ENCODE measurements at places on chromosomes 16 and 17.

GRCh38 chr17:75720656-75721462 is at the start of gene ITGB4:
TSS of gene ITGB4 (plus strand) at chr17:75721459. CDS start at chr17:75724704, 3,245 bp downstream.
- peak; percentile 53 for DNase-seq

- DNase-seq, result no peak
Measured at GRCh38 chr17:21368545-21369246, 7.5 kb upstream of the KCNJ12 start.

DNA sequence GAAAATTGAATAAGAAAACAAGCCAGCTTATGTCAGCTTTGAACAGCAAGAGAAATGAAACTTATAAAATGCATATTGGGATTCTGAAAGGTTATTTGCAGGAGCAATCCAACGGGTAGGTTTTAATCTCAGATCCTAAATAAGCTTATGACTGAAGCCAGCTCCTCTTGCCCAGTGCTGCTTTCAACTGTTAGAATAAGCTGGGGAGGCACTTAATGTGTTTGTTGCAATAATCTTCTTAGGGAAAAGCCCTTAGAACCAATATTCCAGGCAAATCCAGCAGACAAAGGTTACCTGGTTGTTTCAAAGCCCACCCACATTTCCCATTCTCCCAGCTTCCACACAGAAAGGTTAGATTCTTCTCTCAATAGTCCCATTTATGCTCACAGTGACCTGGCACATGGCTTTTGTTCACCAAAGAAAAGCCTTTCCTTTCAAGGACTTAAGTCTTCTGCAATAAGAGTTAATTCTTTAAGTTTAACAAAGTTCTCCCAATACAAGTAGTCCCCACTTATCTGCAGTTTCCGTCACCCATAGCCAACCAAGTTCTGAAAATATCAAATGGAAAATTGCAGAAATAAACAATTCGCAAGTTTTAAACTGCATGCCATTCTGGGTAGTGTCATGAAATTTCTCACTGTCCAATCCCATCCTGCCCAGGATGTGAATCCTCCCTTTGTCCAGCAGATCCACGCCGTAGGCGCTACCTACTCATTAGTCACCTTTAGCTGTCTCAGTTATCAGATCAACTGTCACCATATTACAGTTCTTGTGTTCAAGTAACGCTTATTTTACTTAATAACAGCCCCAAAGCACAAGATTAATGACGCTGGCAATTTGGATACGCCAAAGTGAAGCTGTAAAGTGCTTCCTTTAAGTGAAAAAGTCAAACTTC is 5.9 kb downstream of the TEX2 start:
- no peak for DNase-seq

DNA sequence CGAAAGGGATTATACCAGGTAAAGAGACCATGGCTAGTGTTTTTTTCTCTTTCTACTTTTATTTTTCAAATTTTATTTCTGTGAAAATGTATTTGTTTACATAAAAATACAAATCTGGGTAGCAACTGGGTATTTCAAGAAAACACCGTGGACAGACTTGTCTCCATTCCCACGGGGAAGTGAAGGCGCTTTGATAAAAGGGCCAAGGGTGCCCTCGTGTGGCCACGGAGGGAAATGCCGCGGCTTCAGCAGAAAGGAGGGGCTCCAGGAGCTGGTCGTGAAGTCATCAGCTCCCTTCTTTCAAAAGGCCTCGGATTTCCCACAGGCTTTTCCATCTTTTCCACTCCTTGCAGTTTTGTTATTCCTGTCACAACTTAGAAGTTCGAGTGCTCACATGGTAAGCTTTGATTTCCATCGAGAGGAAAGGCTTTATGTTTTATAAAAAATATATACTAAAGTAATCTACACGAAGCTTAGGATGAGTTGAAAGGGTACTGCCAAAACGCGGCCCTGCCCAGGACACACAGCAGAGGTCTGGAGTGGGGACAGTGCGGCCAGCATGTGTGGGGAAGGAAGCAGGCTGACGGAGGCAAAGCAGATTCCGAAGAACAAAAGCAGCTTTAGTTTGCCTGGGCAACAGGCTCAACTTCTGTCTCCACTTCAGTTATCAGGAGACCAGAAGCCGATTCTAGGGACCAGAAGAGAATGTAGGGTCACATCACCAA is 15.3 kb upstream of the MNT start:
- peak; percentile 92 for DNase-seq

GRCh38 chr17:16381496-16381820 is 567 bp downstream of the UBB start:
- no peak for DNase-seq

GRCh38 chr17:76492989-76493501 is 8.2 kb downstream of the RHBDF2 start:
- peak; percentile 72 for DNase-seq

GRCh38 chr17:28729950-28730330 is 1.4 kb downstream of the NEK8 start:
- DNase-seq, result no peak

DNA sequence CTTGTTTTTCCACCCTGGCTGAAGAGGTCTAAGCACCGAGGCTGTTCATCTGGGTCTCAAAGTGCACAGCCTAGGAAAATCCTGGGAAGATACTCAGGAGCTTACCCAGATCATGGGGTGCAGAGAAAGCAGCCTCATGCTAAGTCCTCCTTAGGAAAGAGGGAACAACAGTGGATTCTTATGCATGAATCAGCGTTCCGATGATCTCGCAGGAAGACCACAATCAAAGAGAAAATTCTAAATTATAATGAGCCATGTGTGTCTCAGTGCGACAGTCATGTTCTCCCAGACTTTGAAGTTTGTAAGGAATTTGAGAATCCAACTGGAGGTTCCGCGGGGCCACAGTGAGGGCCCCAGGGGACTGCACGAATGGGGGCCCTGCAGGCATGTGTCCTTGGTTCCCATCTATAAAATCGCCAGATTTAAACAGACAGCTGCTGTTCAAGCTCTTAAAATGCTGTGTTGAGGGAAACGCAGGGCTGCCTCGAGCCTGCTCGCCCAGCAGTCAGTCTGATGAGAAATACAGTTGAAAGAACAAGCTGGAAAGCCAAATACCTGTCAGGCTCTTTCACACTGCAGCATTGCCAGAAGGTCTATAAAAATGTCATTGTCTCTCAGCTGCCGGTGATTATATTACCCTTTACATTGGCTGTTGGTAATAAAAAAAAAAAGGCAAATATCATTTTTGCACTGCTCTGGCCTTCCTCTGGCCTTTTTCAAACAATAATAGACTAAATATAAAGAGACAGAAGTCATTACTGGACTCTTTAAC is 152.1 kb downstream of the PMP22 start:
- DNase-seq, result no peak

GRCh38 chr17:2157081-2157480 is 102.2 kb downstream of the HIC1 start:
- no peak for DNase-seq

GRCh38 chr16:57519796-57520360 is 16.5 kb downstream of the CCDC102A start:
- DNase-seq, result peak; percentile 87

- no peak for DNase-seq
Measured at GRCh38 chr17:11991461-11991860, 5.8 kb downstream of the ZNF18 start.

DNA sequence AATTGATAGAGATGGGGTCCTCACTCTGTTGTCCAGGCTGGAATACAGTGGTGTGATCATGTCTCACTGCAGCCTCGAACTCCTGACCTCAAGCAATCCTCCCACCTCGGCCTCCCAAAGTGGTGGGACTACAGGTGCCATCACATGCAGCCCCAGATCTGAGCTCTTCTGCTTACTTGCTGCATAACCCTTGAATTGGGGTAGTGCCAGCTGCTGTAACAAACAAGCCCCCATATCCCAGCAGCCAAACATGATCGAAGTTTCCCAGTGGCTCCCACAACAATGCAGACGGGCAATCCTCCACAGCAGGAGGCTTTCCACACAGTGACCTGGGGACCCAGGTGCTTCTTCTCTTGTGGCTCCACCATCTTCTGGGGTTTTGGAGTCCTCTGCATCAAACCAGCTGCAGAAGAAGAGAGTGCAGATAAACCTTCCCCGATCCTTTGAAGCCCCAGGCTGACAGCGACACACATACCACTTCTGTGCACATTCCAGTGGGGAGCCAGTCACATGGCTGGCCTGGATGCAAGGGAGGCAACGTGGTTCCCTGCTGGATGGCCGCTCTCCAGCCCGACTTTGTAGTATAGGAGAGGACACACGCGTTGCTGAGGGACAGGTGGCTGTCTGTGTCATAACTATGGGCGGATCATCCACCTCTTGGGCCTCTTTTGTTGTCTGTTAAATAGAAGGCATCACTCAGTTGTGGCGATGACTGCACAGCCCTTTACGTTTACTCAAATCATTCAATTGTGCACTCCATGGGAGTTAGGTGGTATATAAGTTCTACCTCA is 16.7 kb downstream of the SBK1 start:
- no peak for DNase-seq

DNA sequence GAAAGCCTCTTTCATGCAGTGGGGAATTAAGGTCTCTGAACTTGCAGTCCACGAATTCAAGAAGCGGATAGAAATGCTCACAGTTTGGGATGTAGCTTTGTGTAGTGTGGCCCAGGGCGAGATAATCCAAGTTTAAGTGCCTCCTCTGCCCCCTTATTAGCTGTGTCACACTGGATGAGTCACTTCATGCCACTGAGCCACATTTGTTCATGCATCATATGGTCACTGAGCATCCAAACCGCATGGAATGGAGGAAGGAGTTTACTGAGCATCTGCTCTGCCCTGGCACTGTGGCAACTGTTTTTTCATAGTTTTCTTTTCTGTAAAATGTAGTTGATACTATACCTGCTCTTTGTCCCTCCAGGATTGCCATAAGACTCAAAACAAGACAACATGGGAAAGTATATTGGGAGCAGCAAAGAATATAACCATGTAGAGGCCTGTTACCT is 15.1 kb upstream of the DHX8 start:
- no peak for DNase-seq

DNA sequence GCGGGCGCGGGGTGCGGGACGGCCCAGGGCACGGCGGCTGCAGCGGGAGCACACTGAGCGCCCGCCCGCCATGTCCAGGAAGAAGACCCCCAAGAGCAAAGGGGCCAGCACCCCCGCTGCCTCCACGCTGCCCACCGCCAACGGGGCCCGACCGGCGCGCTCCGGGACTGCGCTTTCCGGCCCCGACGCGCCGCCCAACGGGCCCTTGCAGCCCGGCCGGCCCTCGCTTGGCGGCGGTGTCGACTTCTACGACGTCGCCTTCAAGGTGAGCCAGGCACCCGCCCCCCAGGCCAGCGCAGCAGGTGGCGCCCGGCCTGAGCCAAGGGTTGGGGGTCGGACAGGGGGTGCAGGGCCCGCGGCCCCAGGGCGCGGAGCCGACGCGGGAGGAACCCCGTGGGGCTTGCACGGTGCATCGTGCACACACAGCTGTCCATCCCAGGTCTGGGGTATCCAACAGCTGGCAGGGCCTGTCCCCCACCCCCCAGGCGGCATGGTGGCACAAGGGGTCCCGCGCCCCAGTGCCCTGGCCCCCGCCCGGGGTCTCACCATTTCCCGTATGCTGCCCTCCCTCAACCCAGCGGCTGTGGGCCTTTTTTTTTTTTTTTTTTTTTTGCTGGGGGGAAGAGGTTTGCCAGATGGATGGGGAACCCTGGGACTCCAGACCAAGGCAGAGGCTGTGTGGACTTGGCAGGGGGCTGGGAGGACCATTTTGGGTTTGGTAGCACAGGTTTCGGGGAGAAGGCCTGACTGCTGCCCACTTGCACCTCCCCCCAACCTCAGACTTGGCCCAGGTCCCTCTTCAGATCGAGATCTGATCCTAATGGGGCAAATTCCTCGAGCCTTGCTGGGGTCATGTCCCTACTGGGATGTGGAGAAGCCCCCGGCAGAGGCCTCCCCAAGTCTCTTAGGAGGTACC is 547 bp downstream of the RAB26 start:
- peak; percentile 46 for DNase-seq

DNA sequence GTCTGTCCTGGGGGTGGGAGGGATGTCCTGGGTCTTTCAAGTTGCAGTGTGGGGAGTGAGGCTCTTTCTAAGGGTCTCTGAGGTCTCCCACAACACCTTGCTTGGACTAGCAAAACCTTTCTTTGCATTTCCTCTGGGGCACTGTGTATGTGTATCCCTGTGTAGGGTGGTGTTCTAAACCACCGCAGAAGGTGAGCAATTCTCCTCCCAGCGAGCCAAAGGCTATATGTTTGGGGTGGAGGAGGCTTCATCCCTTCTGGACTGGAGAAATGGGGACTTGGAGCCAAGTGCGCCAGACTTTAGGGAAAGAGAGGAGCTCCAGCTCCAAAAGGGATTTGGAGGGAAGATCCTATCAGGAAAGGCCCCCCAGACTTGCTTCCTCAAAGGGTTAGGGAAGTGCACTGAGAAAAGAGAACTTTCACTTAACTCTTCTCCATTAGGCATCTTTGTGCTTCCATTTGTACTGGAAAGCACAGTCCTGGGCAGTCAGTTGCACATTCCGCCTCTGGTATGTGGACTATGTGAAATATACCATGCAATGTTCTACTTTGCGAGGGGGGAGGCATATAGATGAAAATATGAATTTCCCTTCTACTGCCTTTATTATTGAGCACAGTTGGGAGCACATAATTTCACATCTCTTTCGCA is 18.9 kb upstream of the HOXB9 start:
- no peak for DNase-seq

All from activated CD4-positive, alpha-beta T cell treated with anti-CD3 and anti-CD28 coated beads, Interleukin-2, amount 50 U/mL, for 48 hours (primary cell).